ENCODE measurements at places on chromosomes 1 and 21.

DNA sequence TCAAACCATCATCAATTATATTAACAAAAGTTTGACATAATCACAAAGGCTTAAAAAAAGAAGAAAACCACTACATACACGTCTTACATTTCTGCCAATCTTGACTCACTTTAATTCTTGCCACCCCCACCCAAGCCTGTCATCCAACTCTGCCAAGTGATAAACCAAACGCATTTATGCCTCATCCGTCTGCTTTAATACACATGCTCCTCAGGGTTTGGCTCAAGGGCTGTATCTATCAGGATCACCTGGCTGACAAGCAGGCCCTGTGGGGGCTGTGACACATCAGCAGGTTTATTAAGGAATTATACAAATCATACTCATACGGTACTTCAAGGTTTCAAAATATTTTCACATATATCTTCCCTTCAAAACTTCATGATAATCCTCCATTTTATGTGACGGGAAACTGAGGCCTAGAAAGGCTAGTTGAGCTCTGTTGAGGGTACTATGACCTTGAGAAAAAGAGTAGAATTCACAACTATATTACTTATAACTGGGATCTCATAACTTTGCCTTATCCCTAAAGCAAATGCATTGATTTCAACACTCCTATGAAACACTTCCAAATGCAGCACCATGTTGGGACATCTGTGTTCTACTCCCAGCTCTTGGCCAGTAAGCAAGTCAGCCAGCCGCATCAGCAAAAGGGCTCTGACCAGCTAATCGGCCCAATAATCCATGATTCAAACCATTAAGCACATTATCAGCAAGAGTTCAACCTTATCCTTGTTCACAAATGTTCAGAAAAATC, 8.7 kb downstream of the SORT1 start:
- DNase-seq: no peak
- H3K36me3 ChIP-seq: peaks cover 4% of the 10 kb centered on the region
- no peak overlapping the region for H3K27ac ChIP-seq
- peaks cover 26% of the 10 kb centered on the region for H3K4me1 ChIP-seq
- H3K4me3 ChIP-seq: no peak overlapping the region

GRCh38 chr1:198160222-198160621, 3.4 kb downstream of the NEK7 start:
- H3K4me3 ChIP-seq: no peak overlapping the region
- H3K4me1 ChIP-seq: peaks cover 12% of the 10 kb centered on the region
- H3K27me3 ChIP-seq: no peaks in the 10 kb centered on the region
- H3K36me3 ChIP-seq: no peaks in the 10 kb centered on the region
- DNase-seq: no peak

DNA sequence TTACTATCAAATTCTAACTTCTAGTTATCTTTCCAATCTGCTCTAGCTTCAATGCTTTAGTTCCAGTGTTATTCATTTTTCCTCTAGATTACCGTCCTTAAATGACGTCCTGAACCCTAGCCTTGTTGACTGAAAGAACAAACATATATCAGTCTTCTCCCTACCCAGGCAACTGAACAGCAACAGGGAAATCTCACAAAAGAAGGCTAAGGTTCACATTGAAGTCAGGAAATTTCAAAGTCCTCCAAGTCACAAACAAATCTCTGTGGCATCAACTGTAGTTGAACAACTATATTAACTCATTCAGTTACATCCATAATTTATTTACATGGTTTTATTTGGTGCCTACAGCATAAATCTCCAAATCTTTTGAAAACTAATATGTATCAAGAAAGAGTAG, 19.5 kb downstream of the FOXJ3 start:
- H3K36me3 ChIP-seq: no peaks in the 10 kb centered on the region
- no peak for DNase-seq
- H3K4me3 ChIP-seq: no peak overlapping the region

- no peak overlapping the region for H3K4me3 ChIP-seq
- H3K36me3 ChIP-seq: no peaks in the 10 kb centered on the region
- no peak overlapping the region for H3K27ac ChIP-seq
- H3K4me1 ChIP-seq: peaks cover 6% of the 10 kb centered on the region
- H3K27me3 ChIP-seq: no peaks in the 10 kb centered on the region
- no peak for DNase-seq
Measured at GRCh38 chr1:180524160-180524914, 22.0 kb upstream of the ACBD6 start.

GRCh38 chr21:45405819-45406762, 1.1 kb downstream of the COL18A1 start:
- H3K4me3 ChIP-seq: peak overlapping the region; percentile 59
- no peak for DNase-seq
- no peak overlapping the region for H3K27ac ChIP-seq
- peaks cover 4% of the 10 kb centered on the region for H3K4me1 ChIP-seq

- H3K4me3 ChIP-seq: no peak overlapping the region
- H3K36me3 ChIP-seq: no peaks in the 10 kb centered on the region
- H3K27me3 ChIP-seq: peaks cover 2% of the 10 kb centered on the region
- H3K27ac ChIP-seq: no peak overlapping the region
Measured at GRCh38 chr1:56073206-56073605, 506.2 kb downstream of the PLPP3 start.

DNA sequence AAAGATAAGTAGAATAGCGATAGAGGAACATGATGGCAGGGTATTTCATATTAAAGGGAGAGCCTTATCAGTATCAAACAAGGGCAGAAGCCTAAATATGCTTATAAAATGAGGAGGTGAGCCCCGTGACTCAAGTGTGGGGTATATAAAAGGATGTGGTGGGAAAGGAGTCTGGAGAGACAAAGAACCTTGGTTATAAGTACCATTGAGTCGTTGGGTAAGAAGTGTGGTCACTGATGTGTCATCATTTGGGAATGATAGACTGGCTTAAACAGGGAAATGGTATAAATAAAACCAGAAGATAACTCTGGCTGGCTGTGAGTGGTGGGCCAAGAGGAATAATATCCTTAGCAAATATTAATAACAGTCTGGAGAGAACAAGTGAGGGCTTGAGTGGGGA, 10.9 kb upstream of the CD5L start:
- no peaks in the 10 kb centered on the region for H3K27me3 ChIP-seq
- H3K4me3 ChIP-seq: no peak overlapping the region
- H3K4me1 ChIP-seq: no peaks in the 10 kb centered on the region

- no peak overlapping the region for H3K27ac ChIP-seq
- H3K27me3 ChIP-seq: no peaks in the 10 kb centered on the region
- H3K4me3 ChIP-seq: no peak overlapping the region
- H3K4me1 ChIP-seq: no peaks in the 10 kb centered on the region
- no peaks in the 10 kb centered on the region for H3K36me3 ChIP-seq
- DNase-seq: no peak
Measured at GRCh38 chr1:185598332-185598731, 135.9 kb upstream of the HMCN1 start.

GRCh38 chr1:74835051-74835450, 102.1 kb downstream of the TYW3 start:
- no peaks in the 10 kb centered on the region for H3K4me1 ChIP-seq
- no peaks in the 10 kb centered on the region for H3K36me3 ChIP-seq
- DNase-seq: no peak
- H3K4me3 ChIP-seq: no peak overlapping the region
- H3K27me3 ChIP-seq: no peaks in the 10 kb centered on the region

DNA sequence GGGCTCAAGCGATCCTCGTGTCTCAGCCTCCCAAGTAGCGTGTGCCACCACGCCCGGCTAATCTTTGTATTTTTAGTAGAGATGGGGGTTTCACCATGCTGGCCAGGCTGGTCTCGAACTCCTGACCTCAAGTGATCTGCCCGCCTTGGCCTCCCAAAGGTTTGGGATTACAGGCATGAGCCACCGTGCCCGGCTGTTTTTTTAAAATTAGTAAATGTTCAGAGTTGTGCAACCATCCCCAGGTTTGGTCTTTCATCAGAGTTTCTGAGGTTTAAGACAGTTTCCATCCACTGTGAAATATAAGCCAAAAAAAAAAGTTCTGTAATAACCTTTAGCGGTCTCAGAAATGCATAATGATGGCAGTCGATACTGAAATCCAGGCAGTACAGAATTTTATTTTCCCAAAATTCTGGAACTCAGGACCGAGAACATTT, 550 bp upstream of the SYT11 start:
- H3K27ac ChIP-seq: peak overlapping the region; percentile 100
- H3K4me1 ChIP-seq: peaks cover 15% of the 10 kb centered on the region
- peak overlapping the region; percentile 91 for H3K4me3 ChIP-seq
- DNase-seq: no peak

DNA sequence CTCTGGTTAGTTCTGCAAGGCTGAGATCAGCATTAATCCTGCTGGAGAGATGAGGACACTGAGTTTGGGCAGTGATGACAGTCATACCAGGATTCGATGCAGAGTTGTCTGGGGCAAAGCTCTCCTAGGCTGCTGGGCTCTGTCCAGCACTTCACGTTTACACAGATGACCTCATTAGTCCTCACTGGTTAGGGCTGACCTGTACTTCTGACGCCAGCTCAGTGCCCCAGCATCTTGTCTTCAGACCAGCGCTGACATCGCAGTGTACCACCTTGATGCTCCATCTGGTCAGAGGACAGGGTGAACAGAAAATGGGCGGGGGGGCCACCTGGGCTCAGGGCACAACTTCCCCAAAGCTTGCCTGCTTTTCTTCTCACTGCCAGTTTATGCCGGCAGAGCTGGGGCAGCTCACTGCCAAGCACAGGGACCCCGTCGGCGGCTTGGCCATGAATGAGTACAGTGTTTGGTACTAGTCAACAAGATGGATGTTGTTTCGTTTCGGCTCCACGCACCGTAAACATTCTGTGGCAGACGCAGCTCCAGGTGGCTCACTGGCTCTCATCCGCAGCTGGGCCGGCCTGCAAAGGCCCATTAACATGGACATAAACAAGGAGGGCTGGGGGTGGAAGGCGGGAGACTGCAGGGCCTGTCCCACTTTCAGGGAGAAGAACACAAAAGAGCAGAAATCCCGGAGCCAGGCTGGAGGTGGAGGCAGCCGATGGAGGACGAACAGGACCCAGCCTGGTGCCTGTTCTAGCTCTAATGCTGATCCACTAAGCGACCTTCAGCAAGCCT, 118.7 kb downstream of the GLIS1 start:
- H3K27me3 ChIP-seq: peaks cover 5% of the 10 kb centered on the region
- no peak for DNase-seq
- H3K27ac ChIP-seq: no peak overlapping the region
- peak overlapping the region; percentile 30 for H3K4me3 ChIP-seq

DNA sequence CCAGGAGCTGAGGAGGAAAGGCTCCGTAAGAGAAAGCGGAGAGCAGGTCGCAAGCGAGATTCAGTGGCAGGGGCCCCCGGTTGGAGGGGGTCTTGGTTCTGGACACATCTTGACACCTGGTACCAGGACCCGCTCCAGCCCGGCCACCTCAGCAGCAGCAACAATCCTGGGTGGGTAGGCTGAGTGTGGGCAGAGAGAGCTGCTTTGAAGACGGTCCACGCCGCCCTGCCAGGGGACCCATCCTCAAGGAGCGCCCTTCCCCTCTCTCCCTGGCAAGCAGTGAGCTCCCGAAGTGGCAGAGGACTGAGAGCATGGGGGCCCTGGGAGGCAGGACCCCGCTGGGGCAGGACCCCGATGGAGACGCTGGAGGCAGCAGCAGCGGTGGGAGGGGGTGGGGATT, 35.6 kb upstream of the LAPTM5 start:
- H3K36me3 ChIP-seq: no peaks in the 10 kb centered on the region
- H3K4me3 ChIP-seq: no peak overlapping the region
- H3K27me3 ChIP-seq: peaks cover 9% of the 10 kb centered on the region
- peaks cover 3% of the 10 kb centered on the region for H3K4me1 ChIP-seq

DNA sequence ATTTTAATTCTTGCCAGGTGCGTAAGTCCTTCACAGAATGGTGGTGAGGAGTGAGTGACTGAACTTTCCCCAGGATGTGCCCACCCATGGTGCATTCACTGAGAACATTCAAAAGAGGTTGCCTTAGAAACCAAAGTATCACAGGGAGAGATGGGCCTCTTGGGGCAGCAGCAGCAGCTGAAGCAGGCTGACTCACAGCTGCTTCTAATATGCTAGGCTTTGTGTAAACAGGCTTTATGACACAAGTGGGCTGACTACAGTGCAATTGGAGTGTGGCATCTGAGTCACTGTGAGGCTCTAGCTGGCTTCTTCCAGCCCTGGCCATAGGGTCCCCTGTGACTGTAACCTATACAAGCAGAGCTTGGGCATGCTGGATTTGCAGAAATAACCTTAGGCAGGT, 12.6 kb downstream of the PIGP start:
- H3K27ac ChIP-seq: peak overlapping the region; percentile 81
- peak overlapping the region; percentile 37 for H3K4me3 ChIP-seq
- peaks cover 28% of the 10 kb centered on the region for H3K4me1 ChIP-seq
- peaks cover 3% of the 10 kb centered on the region for H3K27me3 ChIP-seq

GRCh38 chr1:245401881-245402587, 247.2 kb downstream of the KIF26B start:
- no peaks in the 10 kb centered on the region for H3K27me3 ChIP-seq
- no peaks in the 10 kb centered on the region for H3K36me3 ChIP-seq
- no peak overlapping the region for H3K4me3 ChIP-seq

DNA sequence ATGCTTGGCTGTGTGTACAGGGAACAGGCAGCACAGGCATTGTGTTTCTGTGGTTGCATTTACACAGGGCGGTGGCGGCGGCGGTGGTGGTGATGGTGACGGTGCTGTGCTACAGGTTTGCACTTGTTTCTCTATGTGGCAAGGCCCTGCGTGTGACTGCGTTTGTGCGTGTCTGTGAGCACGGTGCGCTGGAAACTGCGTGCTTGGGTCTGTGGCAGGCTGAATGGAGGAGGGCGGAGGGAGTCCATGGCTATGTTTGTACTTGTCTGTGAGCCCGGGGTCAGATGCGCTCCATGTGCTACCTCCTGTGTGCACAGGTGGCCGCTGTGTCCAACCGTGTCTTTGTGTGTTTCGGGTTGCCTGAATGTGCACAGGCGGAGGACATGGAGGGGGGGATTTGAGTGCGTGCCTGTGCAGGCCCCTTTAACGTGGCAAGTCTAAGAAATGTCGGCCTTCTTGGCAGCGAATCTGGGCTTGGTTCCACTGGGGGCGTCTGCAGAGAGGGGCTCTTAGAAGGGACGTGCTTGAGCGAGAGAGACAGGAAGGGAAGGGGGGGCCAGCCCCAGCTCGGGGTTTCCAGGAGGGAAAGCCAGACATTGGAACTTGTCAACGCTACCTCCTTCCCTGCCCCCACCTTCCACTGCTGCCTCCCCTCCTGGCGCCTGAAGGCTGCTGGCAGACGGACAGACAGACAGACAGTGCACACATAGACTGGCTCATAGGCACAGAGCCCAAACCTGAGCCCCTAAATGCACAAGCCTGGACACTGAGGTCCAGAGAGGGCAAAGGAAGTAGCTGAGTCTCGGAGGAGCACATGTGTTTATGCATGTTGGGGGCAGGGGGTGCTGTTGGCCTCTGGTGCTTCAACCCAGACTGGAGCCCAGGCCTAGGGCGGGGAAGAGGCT, 32.7 kb upstream of the WASF2 start:
- peak overlapping the region; percentile 72 for H3K4me3 ChIP-seq
- peaks cover 25% of the 10 kb centered on the region for H3K27me3 ChIP-seq
- peak; percentile 61 for DNase-seq
- peaks cover 67% of the 10 kb centered on the region for H3K4me1 ChIP-seq

All from glutamatergic neuron (in vitro differentiated cells).